ENCODE measurements at places on chromosomes 7 and 10. TPM values are rescaled to one million over a fixed set of nuclear protein-coding genes. Genes with fewer than 3 reads are reported as not detected.

- no peak overlapping the region for H3K27ac ChIP-seq
- no peak for DNase-seq
- peaks cover 14% of the 10 kb centered on the region for H3K27me3 ChIP-seq
- no peak overlapping the region for H3K4me3 ChIP-seq
These were observed 114.7 kb downstream of the CHN2 start for GRCh38 chr7:29309041-29309854.

PTN gene
- total RNA-seq, result not detected

OPALIN gene
- total RNA-seq, result not detected

GRCh38 chr10:75974080-75974479 is 542.7 kb downstream of the LRMDA start:
- H3K4me3 ChIP-seq, result no peak overlapping the region
- H3K27ac ChIP-seq, result no peak overlapping the region
- no peak for DNase-seq
- H3K36me3 ChIP-seq, result no peaks in the 10 kb centered on the region

ATXN7L1 gene
- 15.2 TPM for total RNA-seq

DNA sequence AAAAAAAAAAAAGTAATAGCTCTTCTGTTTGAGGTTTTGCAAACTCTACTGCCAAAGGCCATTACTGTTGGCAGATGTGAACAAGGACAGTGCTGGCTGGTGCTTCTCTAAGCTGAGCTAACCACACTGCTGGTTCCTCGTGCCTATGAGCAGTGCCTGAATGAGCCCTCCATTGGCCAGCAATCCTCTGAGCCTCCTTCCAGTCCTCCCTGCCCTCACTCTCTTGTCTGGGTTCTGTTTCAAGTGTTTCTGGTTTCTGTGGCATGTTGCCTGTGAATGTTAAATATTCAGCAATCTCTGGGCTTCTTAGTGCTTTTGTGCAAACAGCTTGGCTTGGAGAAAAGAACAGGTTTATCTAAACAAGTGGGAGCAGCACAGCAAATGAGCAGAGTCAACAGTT is 161.3 kb upstream of the AUTS2 start:
- peaks cover under 1% of the 10 kb centered on the region for H3K27me3 ChIP-seq
- no peak for DNase-seq
- H3K27ac ChIP-seq, result no peak overlapping the region
- H3K4me1 ChIP-seq, result no peaks in the 10 kb centered on the region
- no peak overlapping the region for H3K4me3 ChIP-seq
- H3K36me3 ChIP-seq, result no peaks in the 10 kb centered on the region

DNA sequence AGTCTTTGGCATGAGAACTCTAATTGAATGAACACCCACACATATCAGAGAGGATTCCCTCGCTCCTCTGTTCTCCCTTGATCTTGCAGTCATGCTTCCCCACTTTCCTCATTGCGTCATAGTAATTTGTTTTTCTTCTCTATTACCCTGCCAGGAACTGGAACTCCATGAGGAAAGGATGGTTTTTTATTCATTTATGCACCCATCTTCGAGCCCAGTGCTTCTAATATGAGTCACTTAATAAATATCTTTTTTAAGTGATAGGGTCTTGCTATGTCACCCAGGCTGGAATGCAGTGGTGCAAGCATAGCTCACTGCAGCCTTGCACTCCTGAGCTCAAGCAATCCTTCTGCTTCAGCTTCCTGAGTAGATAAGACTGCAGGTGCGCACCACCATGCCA is 83.5 kb downstream of the OTUD1 start:
- no peak overlapping the region for H3K4me3 ChIP-seq
- no peak for DNase-seq
- H3K27ac ChIP-seq, result no peak overlapping the region
- no peaks in the 10 kb centered on the region for H3K4me1 ChIP-seq
- H3K27me3 ChIP-seq, result peaks cover 13% of the 10 kb centered on the region

DNA sequence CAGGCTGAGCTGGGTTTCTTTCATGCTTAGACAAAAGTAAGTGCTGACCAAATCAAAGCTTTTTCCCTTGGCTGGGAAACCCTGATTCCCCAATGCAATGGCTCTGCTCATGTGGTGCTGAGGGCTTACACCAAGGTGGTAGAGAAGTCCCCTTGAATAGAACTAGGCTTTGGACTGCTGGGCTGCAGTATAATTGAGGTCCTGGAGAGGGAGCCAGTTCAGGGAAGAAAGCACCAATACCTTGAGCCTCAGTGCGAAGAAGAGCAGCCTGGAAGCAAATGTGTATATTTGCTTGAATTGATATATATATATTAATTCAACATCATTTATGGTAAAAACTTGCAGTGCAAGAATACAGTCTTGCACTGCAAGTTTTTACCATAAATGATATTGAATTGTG is 391.1 kb downstream of the RPS24 start:
- no peaks in the 10 kb centered on the region for H3K4me1 ChIP-seq
- DNase-seq, result no peak
- H3K36me3 ChIP-seq, result no peaks in the 10 kb centered on the region

CALHM1 gene
- 0.74 TPM for total RNA-seq

LRRN3 gene
- 187 TPM for total RNA-seq

Data from activated naive CD8-positive, alpha-beta T cell treated with anti-CD3 and anti-CD28 coated beads, Interleukin-2, amount 10 ng/mL, durations not matched to agents 7 days and 5 days (primary cell).